ENCODE measurements at places on chromosomes 2 and 18.

GRCh38 chr2:241218131-241219029, 29.9 kb downstream of the ANO7 start:
- DNase-seq, result peak; percentile 37

DNA sequence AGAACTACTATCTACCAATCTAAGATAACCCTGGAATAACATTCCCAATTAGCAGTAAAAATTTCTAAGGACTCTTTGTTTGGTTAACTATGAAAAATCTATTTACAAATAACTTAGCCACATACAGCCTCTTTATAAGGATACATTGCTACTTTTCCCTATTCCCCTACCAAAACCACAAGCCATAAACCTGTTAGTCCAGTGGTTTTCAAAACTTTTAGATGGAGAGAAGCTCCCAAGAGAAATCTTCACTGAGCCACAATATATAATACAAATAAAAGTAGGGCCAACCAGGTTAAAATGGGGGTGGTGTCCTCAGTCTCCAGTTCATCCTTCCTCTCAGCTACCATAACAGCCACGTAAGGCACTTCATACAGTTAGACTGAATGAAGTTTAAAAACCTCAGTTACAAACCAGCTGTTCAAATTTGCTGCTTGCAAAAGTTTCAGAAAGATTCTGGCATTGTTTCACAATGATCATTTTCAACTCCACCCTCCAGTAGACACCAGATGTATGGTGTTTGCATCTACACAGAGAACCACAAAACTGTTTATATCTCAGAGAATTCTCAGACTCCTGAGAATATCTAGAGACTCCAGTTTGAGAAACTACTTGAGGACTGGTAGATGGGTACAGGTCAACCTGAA, 26.0 kb downstream of the SOS1 start:
- peak; percentile 77 for DNase-seq

- DNase-seq, result no peak
These were observed 165.8 kb downstream of the TNS1 start for GRCh38 chr2:217836901-217837491.

DNA sequence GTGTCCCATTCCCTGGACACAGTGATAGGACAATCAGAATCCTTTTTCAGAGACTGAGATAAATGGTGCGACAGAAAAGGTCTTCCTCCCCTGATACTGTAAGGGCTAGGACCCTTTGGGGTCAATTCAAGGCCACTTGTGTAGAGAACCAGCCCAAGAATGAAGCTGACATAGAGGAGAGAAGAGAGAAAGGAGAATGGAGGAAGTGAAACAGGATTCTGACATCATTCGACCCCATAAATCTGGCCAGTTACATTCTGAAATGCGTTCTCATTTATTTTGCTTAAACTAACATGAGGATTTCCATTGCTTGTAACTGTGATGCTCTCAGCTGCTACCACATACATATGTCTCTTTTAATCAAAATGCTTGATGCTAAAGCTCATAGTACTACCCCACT, 148.1 kb downstream of the TMEM163 start:
- DNase-seq, result no peak

- DNase-seq, result no peak
These were observed 39.4 kb upstream of the RND3 start for GRCh38 chr2:150526827-150527226.

GRCh38 chr2:160534249-160534648, 40.6 kb upstream of the RBMS1 start:
- DNase-seq, result no peak

DNA sequence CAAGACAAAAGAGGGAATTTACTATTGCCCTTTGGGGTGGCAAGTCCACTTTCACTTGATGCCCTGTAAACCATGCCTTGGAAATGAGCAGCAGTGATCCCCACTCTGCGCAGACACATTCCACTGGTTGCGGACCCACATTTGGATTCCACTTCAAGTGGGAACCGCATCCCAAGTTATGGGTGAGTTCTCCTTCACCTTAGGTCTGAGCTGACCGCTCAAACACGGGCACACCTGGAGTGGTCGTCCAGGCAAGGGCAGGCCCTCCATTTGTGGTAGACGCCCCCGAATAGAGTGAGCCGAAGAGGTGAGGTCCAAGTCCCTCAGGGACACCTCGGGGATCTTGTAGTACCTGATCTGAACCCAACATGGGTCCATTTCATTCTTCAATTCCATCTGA, 9.8 kb upstream of the AGXT start:
- DNase-seq, result no peak

DNA sequence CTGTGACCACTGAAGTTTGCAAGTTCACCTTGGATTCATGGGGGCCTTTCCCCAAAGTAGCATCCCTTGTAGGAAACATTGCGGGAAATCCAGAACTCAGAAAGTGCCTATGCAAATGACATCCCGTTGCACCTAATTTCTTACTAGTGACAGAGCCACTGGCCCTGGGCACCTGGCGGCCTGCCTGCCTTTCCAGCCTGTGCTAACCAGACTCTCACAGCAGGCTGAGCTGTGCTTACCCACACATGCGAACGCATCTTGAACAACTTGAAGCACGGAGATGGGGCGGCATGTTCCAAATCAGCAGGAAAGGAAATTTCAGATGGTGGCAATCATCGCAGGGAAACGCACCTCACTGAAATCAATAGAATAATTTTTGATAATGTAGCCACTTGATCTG, 405.8 kb downstream of the TMEM182 start:
- no peak for DNase-seq
